ENCODE measurements at places on chromosomes 4 and X.

GRCh38 chrX:114028907-114029662, 554.8 kb upstream of the HTR2C start:
- DNase-seq = no peak

DNA sequence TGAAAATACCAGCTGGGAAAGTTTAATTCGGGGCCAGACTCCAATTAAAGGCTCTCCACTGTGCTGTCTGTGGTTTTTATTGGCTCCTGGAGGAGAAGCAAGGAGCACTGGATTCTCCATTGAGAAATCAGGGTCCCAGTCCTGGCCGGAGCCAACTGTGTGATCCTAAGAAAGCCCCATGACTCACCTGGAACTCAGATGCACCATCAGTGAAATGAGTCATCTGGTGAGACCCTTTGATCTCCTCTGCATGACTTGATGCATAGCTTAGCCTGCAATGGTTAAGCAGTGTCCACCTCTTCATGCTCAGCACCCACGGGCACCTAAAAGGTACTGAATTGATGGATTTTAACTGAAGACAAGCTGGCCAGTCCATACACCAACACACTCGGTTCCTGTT, 119.2 kb upstream of the VCX3B start:
- no peak for DNase-seq

GRCh38 chrX:118566359-118566758, 70.7 kb downstream of the DOCK11 start:
- DNase-seq = no peak

- DNase-seq = no peak
Measured at GRCh38 chr4:110778521-110778920, 155.6 kb upstream of the PITX2 start.

GRCh38 chr4:52638717-52639116, 20.4 kb downstream of the USP46 start:
- DNase-seq = peak; percentile 37

DNA sequence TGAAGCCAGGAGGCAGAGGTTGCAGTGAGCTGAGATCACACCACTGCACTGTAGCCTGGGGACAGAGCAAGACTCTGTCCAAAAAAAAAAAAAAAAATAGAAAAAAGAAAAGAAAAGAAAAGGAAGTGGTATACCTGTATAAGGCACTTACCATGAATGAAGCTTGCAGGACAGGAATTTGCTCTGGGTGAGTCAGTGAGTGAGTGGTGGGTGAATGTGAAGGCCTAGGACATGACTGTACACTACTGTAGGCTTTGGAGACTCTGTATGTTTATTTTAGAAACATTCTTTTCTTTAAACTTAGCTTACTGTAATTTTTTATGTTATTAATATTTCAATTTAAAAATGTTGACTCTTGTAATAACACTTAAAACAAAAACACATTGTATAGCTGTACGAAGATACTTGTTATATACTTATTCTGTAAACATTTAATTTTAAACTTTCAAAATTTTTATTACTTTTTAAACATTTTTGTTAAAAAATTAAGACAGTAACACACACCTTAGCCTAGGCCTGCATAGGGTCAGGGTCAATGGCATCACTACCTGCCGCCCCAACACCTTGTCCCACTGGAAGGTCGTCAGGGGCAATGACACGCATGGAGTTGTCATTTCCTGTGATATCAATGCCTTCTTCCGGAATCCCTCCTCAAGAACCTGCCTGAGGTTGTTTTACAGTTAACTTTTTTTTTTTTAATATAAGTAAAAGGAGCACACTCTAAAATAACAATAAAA, 78.7 kb downstream of the CLNK start:
- DNase-seq = no peak

- no peak for DNase-seq
Measured at GRCh38 chrX:106957856-106958255, 37.7 kb downstream of the CLDN2 start.

GRCh38 chr4:126486377-126486776, 1146.4 kb upstream of the INTU start:
- no peak for DNase-seq

- DNase-seq = no peak
Measured at GRCh38 chrX:111662292-111662691, 18.7 kb upstream of the ALG13 start.
